ENCODE measurements at places on chromosomes 13 and 19.

- DNase-seq = no peak
These were observed 3.2 kb downstream of the CRLF1 start for GRCh38 chr19:18603255-18603957.

GRCh38 chr13:90591260-90591926, 756.1 kb upstream of the MIR17HG start:
- DNase-seq = no peak

- DNase-seq = no peak
These were observed 15.1 kb upstream of the PTPRS start for GRCh38 chr19:5355693-5356092.

- DNase-seq = no peak
These were observed 53.0 kb downstream of the GGACT start for GRCh38 chr13:100535426-100536135.

GRCh38 chr13:97196340-97196739, 25.8 kb upstream of the MBNL2 start:
- DNase-seq = no peak

DNA sequence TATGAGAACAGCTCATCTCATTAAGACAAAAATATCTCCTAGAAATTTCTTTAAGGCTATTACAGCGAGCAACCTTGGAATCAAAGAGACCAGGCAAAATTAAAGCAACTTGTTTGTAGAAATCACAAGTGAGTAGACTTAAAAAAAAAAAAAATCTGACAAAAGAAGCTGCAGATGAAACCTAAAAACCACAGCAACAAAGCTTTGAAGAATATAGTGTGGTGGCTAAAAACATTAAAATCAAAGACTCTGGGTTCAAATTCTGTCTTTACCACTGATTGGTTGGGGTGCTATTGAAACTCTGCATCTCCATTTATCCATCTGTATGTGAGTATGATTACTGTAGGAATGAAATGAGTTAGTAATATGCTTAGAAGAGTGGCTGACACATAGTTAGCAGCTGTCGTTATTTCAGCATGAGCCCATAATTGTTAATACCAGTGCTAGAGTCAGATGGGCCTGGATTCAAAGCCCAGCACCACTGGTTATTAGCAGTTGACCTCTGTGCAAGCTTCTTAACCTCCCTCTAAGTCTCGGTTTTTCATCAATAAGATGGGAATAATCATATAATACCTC, 157.6 kb downstream of the FOXO1 start:
- no peak for DNase-seq

DNA sequence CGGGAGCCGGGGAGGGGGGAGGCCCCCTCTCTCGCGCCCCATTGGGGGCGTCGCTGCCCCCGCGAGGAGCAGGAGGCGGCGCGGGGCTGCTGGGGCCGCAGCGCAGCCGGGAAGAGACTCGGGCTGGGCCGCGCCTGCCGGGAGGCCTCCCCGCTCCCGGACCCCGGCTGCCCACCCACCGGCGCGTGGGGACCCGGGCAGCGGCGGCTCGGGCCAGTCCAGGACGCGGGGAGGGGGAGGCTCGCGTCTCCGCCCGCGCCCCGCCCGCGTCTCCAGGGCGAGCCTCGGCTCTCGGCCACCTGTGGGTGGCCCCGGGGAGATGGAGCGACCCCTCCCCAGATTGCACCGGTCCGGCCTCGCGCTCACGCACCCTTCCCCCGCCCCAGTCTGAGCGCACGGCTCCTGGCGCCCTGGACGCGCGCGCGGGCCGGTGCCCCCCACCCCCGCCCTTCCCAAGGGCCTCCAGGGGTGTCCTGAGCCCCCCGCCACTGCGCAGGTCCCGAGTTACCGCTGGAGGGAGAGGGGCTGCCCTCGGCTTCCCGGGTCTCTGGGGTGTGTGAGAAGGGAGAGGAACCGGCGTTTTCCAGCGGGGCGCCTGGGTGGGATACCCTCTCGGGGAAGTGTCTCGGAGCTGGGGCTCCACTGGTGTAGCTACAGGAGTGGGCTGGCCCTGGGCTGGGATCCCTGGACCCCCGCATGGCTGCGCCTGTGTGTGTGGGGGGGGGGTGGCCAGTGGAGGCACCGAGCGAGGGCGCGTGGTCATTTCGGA, 645 bp downstream of the PALM start:
- no peak for DNase-seq

DNA sequence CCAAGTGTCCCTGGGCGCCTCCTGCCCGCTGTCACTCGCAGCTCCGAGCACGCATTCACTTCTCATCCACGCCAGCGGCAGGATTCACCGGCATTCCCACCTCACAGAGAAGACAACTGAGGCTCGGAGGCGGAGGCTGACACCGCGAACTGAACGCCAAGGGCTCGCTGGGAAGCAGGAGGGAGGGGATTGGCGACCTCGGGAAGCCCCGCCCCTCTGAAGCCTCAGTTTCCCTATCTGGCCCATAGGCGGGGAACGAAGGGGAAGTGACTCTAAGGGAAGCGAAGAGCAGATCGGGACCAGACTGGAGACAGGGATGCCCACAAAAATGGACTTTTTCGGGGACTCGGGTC, 256 bp downstream of the MICOS13 start:
- no peak for DNase-seq
